ENCODE measurements at places on chromosomes 1 and 21. TPM values are rescaled to one million over a fixed set of nuclear protein-coding genes. Genes with fewer than 3 reads are reported as not detected.

GRCh38 chr21:38206646-38207045 lies 50.1 kb upstream of the KCNJ15 start:
- DNase-seq, result no peak

- DNase-seq, result no peak
Measured at GRCh38 chr1:44970317-44970716, 16.1 kb downstream of the EIF2B3 start.

DNA sequence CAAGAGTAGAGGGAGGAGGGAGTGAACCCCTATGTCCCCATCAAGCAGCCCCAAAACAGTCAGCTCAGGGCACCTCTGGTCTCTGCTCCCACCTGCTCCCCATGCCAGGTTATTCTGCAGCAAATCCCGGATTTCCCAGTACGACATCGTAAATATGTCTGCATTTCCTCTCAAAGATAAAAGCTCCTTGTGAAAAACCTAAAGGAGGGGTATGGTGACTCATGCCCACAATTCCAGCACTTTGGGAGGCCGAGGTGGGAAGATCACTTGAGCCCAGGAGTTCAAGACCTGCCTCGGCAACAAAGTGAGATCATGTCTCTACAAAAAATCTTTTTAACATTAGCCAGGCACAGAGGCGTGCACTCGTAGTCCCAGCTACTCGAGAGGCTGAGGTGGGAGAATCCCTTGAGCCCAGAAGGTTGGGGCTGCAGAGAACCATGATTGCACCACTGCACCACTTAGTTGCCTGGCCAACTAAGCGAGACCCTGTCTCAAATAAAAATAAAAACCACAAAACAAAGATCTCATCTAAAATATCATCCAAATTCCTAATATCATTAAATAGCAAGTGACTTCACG lies 7.1 kb downstream of the ACOT7 start:
- DNase-seq, result peak; percentile 25

- DNase-seq, result no peak
Measured at GRCh38 chr1:154295408-154296235, 23.2 kb downstream of the HAX1 start.

- no peak for DNase-seq
Measured at GRCh38 chr1:92259350-92259749, 39.4 kb downstream of the GLMN start.

- peak; percentile 72 for DNase-seq
Measured at GRCh38 chr1:68218490-68218889, 13.8 kb downstream of the WLS start.

GRCh38 chr1:241950390-241950789 lies 7.2 kb upstream of the BECN2 start:
- peak; percentile 52 for DNase-seq

- DNase-seq, result no peak
Measured at GRCh38 chr1:223052462-223052861, 90.6 kb downstream of the TLR5 start.

DNA sequence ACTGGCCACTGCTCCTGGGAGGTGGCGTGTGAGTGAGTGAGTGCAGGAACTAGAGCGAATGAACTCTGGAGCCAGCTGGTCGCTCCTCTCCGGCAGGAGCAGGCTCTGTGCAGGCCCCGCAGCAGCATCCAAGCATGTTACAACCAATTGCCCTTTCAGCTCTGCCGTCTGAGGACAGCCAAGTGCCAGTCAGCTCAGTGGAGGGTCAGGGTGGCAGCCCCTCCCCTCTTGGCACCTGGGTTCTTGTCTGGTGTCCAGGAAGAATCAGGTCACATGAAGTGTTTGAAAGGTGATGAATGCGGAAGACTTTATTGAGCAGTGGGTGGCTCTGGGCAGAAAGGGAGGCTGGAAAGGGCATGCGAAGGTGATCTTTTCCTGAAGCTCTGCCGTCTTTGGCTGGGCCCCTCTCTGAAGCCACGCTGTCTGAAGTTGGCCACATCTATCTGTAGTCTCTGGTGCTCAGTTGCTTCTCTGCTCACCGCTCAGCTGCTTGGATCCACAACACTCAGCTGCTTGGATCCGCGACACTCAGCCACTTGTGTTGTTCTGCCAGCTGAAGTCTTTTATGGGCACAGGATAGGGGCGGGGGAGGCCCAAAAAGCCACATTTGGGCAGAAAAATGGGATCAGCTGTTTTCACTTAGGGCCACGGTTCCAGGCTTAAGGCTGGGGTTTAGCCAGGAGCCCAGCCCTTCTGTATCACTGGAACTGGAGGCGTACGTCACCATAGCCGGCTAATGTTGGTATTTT lies 139.8 kb downstream of the ADSS2 start:
- DNase-seq, result no peak

PLD5 gene
- total RNA-seq, result 2.1 TPM

SEC16B gene
- 1.2 TPM for total RNA-seq

OR2L13 gene
- total RNA-seq, result not detected

Measured in renal cortical epithelial cell (primary cell).